ENCODE measurements at places on chromosomes 11 and 22.

DNA sequence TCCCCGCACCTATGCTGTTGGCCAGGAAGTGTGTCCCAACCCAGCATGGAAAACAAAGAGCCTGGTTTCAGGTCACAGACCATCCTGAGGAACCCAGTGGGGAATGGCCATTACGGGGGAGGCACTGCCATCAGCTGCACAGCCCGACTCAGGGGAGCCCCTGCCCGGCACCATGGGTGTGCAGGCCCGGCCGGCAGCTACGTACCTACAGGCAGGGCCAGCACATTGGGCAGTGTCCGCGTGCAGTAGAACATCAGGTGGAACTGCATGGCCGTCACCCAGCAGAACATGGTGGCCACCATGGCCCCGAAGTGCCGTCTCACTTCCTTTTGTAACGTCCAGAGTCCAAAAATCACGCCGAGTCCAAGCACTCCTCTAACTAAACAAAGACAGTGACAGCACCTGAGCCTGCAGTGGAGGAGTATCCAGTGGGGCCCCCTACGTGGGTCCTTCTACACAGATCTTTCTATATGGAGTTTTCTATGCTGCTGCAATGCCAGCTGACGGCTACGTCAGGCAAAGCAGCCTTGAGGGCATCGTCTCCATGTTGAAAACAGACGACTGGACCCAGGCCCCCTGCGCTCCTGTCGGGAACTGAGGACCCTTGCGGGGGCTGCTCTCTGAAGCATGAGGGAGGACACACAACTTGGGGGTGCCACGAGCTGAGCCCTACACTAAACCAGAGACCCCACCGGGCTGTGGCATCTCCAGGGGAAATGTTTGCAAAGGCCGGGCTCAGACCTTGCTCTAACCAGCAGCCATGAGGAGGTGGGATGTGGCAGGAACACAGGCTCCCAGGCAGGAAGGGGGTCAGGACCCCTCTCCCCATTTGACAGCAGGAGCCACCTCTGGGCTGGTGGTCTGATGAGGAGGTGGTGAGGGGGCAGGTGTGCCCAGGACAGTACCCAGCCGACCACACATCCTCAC is 7.7 kb downstream of the ALG12 start:
- DNase-seq, result no peak

DNA sequence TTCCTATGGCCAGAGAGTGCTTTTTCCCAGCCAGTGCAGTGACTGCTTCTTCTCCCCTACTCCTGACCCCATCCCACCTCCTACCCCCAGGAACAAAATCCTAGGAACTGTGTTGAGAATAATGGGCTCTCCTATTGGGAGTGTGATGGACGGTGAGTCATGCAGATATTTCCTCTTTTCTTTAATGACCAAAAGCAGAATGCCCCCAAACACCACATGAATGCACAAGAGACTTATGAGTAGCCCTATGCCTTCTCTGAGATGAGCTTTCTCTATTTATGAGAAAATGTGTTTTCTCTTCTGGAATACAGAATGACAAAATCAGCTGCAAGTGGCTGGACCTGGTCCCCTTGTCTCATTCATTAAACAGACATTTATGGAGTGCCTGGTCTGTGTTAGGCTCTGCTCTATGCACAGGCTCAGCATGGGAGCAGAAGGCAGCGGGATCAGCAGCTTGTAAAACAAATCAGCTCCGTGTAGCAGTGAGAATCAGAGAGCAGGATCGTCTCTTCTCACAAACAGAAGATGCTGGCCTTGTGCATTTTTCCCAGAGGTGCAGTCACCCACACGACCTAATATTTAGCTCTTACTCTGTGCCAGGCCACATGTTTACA is 47.5 kb upstream of the GALNT18 start:
- DNase-seq, result no peak

- DNase-seq, result no peak
Observed at GRCh38 chr11:104327861-104328511, 164.0 kb upstream of the PDGFD start.

- no peak for DNase-seq
Observed at GRCh38 chr11:66076561-66076960, 6.5 kb downstream of the PACS1 start.

- no peak for DNase-seq
Observed at GRCh38 chr11:17735818-17736578, 1.4 kb downstream of the KCNC1 start.

- DNase-seq, result no peak
Observed at GRCh38 chr22:42626431-42626830, 11.7 kb upstream of the POLDIP3 start.

GRCh38 chr11:38594895-38595294 is 1996.9 kb upstream of the RAG2 start:
- no peak for DNase-seq

DNA sequence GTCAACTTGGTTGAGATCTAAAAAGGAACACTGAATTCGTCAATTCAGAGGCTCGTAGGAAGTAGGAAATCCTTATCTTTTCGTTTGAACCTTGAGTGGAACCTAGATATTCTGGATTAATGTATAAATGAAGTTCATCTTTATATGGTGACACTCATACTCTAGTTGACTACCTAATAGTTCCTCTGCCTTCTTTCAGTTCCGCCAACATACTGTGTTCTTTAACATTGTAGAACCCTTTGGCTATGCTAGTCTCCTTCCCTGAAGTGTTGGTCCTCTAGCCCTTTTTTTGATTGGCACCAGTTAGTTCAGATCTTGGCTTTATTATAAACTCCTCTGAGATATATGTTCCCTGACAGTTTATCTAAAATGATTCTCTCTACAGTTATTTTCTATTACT is 1.5 kb downstream of the ATM start:
- DNase-seq, result no peak
